ENCODE measurements at places on chromosomes 5 and 9. TPM values are rescaled to one million over a fixed set of nuclear protein-coding genes. Genes with fewer than 3 reads are reported as not detected.

DNA sequence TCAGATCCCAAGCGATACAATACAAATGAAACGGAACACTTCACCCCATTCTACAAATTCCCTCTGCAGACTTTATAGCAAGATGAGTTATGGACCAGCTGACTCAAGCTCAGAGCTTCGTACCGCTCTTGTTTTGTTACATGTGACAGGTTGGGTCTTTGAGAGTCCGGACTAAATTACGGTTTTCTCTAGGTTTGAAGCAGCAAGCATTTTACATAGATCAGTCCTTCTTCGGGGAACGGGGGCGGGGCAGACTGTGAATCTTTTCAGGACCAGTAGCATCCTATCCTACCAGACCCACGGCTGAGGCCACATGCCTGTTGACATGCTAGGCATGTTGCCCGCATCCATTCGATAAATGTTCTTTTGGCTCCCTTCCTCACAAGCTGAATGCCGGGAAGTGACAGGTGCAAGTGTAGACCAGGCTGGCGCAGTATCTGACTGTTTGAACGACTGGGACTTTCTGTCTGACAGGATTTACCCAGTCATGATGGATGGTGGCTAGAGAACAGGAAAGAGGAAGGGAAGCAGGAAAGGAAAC lies 811.0 kb upstream of the GRAMD2B start:
- no peak for DNase-seq

GRCh38 chr5:27472000-27472763 lies 433.8 kb upstream of the CDH9 start:
- no peak for DNase-seq

- peak; percentile 41 for DNase-seq
Observed at GRCh38 chr9:4298255-4299004, 1.4 kb downstream of the GLIS3 start.

GRCh38 chr9:79477955-79478771 lies 93.6 kb upstream of the TLE4 start:
- DNase-seq = no peak

GRCh38 chr5:95861864-95862561 lies 39.5 kb upstream of the GLRX start:
- no peak for DNase-seq

DNA sequence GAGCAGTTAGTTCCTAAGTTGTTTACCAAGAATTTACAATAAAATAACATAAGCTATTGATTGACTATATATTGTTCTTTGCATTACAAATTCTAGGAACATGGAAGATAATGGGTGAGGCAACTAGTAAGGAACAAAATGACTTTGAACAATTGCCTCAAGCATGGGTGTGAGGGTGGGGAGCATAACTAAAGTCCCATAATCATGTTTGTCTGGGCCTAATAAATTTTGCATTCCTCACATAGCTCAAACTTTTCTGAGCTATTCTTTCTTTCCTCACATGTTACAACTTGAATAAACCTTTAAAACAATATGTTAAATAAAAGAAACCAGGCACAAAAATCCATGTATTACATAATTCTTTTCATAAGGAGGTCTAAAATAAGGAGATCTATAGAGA lies 1066.1 kb downstream of the NR2F1-AS1 start:
- DNase-seq = no peak

The CCNH gene
- total RNA-seq = 172 TPM

The SLC34A3 gene
- 0.54 TPM for total RNA-seq

The INSL6 gene
- total RNA-seq = not detected

The TSSK1B gene
- not detected for total RNA-seq

Data from thoracic aorta (tissue), 2 donors.